ENCODE measurements at places on chromosomes 12 and 14.
A peak's percentile ranks its signal among the peaks of the same experiment; 100 is the strongest.

GRCh38 chr12:65372574-65372973, 94.1 kb downstream of the MSRB3 start:
- DNase-seq = no peak

GRCh38 chr14:100348253-100348729, 25.2 kb downstream of the SLC25A47 start:
- DNase-seq = no peak

DNA sequence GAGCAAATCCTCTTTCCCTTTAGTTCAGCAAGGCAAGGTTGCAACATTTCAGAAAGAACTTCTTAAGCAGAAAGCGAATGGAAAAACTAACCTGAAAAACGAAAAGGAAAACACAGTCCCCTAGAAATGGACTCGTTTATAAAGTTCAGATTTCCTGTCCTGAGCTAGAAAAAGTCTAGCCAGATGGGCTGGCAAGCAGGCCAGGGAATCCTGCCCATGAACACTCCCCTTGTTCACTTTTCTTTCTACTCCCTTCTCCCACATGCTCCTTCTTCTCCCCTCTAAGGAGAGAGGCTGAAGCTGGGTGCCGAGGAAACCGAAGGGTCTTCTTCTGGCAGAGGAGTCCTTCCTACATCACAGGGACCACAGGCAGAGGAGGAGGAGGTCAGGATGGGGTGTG, 27.1 kb downstream of the LTBP2 start:
- DNase-seq = no peak

DNA sequence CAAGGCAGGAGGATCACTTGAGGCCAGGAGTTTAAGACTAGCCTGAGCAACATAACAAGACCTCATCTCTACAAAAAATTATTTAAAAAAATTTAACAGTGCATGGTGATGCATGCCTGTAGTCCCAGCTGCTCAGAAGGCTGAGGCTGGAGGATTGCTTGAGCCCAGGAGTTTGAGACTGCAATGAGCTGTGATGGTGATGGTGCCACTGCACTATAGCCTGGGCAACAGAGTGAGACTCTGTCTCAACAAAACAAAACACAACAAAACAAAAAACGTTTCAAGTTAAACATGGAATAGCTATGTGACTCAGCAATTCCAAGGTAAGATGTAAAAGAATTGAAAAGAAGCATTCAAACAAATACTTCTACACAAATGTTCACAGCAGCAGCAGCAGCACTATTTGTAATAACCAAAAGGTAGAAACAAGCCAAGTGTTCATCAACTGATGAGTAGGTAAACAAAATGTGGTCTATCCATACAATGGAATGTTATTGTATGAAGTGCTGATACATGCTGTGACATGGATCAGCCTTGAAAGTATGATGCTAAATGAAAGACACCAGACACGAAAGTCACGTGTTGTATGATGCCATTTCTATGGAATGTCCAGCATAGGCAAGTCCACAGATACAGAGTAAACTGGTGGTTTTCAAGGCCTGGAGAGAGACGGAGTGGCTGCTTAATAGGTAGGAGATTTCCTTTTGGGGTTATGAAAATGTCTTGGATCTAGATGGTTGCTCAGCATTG, 31.4 kb downstream of the CFAP251 start:
- no peak for DNase-seq

DNA sequence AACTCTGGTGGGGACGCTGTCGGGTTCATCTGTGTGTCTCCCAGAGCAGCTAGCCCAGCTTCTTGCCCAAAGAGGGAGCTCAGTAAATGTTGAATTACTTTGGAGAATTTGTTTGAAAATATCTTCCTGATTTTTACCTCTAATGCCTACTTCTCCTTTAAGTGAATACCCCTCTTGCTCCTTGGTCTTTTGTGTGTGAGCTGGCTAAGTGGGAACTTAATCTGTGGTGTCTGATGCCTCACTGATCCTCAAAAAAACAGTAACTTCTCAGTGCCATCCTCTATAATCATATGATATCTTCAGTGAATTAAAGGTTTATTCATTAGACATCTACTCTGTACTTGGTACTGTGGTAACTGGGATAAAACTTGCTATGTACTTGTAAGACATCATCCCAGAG, 7.7 kb upstream of the PSMA6 start:
- no peak for DNase-seq

DNA sequence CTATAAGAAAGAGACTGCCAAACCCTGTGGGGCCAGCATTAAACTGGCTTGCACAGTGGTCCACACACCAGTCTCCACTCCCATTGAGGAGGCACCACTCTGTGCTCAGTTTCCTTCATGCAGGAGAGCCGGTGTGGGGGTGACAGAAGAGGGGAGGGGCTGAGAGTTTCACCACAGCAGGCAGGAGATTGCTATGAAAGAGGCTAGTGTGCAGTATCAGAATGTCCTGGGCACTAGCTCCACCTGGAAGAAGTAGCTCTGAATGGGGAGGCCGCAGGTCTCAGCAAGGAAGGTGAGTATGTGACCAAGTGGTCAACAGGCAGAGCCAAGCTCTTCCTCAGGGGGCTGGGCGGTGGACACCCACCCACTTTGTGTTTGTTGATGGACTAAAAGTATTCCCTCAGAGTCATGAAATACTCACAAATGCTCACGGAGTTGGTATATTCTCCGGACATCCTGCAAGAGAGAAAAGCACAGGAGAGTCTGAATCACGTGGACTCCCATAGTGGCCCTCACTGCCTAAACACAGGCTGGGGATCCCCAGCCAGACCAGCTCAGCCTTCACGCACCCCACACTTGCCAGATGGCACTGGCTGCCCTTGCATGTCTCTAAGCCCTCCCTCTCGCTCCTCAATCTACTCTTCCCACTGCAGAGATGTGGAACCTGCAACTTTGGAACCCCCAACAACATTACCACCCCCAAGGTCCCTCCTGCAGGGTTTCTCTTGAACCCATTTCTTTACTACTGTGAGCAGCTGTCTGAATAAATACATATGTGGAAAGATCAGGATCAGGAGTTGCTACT, 7.8 kb upstream of the KRT72 start:
- no peak for DNase-seq

DNA sequence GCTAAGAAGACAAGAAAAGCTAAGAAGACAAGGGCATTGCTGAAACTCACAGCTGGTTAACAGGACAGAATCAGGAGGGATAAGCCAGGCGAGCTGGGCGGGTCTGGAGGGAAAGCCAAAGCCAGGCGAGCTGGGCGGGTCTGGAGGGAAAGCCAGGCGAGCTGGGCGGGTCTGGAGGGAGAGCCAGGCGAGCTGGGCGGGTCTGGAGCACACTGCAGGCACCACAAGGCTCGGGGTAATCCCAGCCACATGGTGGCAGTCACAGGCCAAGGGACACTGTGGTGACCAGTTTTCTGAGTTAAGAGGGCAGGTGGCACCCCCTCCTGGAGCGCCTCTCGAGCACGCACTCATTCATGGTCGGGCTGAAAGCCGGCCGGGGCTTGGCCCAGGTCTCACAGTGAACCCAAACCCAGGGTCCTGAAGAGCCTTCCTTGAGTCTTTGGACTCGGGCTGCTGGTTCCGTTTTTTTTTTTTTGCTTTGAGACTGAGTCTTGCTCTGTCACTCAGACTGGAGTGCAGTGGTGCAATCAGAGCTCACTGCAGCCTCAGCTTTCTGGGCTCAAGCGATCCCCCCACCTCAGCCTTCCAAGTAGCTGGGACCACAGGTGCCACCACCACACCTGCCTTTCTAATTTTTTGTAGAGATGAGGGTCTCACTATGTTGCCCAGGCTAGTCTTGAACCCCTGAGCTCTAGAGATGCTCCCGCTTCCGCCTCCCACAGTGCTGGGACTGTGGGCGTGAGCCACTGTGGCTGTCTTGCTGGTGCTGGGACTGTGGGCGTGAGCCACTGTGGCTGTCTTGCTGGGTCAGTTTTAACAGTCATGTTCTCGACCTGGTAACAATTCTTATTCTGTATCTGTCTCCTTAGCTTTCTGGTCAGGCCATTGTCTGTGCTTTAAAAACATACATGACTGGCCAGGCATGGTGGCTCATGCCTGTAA, 40.2 kb downstream of the HSP90AA1 start:
- DNase-seq = peak; percentile 57

DNA sequence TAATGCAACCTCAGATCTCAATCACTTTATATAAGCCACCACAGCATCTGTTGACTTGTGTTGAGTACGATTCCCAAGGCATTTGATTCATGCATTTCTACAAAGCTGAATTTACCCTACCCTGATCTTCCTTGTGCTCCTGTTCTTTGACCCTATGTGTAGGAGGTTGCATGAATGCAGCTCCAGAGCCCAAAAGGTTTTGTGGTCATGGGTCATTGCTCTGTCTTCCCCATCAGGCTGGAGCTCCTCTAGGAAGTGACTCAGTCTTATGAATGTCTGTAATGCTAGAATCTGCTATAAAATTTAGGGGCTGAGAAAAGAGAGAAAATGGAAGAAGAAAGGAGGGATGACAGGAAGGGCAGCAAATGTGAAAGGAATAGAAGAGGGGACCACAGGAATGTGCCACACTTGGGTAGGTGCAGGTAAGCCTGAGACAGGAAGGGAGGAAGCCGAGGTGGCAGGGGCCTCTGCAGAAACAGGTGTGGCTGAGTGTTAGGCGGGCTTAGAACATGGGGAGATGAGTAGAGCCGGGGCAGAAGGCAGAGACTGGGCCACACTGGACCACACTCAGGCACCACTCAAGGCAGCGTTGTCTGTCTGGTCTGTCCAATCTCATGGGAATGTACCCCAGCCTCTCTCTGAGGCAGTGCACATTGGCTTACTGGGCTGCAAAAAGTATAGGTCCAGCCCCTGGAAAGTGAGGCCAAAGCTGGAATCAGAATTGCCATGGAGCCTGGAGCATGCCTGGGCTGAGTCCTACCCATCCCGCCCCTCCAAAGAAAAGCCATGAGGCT, 334.1 kb downstream of the BCL11B start:
- DNase-seq = no peak

GRCh38 chr14:105980224-105980623, 453.8 kb downstream of the TMEM121 start:
- DNase-seq = no peak

GRCh38 chr14:67941456-67942018, 122.0 kb downstream of the RAD51B start:
- DNase-seq = no peak

- no peak for DNase-seq
These were observed 318.1 kb downstream of the SSPN start for GRCh38 chr12:26513363-26514043.

GRCh38 chr12:105705765-105706164, 375.3 kb downstream of the C12orf75 start:
- DNase-seq = peak; percentile 57

Measured in putamen (tissue), 1 donor.